ENCODE measurements at places on chromosomes 1 and 21. TPM values are rescaled to one million over a fixed set of nuclear protein-coding genes. Genes with fewer than 3 reads are reported as not detected.
A peak's percentile ranks its signal among the peaks of the same experiment; 100 is the strongest.

DNA sequence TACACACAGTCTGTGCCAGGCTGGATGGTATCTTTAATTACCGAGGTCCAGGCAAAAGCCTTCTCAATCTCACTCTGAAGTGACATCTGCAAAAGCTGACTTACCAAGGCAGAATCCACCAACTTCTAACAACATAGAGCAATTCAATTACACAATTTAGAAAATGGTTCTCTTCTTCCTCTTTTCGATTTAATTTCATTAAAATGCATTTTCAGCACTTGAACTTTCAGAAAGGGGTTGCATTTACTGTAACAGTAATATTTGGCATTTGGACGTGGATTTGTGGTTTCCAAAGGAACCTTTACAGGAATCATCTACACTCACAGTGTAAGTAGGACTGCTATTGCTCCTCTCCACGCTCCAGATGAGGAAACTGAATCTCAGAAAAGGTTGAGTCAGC, 53.3 kb downstream of the ERO1B start:
- H3K4me3 ChIP-seq, result no peak overlapping the region
- DNase-seq, result no peak
- peaks cover 8% of the 10 kb centered on the region for H3K36me3 ChIP-seq

- no peak for DNase-seq
- no peaks in the 10 kb centered on the region for H3K4me1 ChIP-seq
- H3K27ac ChIP-seq, result no peak overlapping the region
- no peak overlapping the region for H3K4me3 ChIP-seq
- no peaks in the 10 kb centered on the region for H3K36me3 ChIP-seq
Observed at GRCh38 chr1:164983023-164983650, 373.4 kb downstream of the LMX1A start.

DNA sequence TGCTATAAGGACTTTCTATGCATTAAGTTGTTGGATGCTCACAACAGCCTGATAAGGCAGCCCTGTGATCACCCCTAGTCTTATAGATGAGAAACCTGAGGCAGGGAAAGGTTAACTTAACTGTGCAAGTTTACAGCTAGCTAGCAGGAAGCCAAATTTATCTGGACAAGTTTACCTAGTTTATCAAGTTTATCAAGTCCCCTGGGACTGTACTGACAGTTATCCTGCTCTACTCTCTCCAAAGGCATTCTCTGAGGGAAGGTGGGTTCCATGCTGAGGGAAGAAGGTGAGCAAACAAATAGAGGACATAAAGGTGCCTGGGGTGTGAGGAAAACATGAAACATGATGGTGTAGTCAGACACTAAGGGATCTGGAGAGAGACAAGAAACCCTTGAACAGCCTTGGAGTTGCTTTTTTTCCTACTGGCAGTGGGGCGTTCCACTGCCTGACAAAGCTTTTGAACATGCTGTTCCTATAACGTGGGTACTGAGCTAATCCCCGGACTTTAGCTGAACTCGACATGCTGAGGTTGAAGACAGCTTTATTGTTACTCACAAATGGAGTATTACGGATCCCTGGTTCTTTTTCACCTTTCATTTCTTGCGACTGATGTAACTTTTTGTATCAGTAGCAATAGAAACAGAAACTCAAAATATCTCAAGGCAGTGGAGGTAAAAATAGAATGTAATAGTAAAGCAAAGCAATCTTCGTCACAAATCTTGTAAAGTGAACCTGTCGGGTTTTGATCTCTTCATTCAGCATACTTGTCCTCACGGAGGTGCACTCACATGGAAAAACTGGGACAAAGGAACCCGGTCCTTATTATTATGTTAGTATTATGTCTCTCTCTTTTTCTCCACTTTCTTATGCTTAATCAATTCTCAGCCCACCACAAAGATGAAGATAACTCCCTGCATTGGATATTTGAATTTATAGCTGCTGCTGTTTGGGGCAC, 42.4 kb upstream of the ESRRG start:
- H3K27me3 ChIP-seq, result no peaks in the 10 kb centered on the region
- no peaks in the 10 kb centered on the region for H3K36me3 ChIP-seq
- H3K4me1 ChIP-seq, result no peaks in the 10 kb centered on the region
- H3K27ac ChIP-seq, result no peak overlapping the region

GRCh38 chr1:21319447-21320407, 29.5 kb upstream of the ECE1 start:
- DNase-seq, result no peak
- no peaks in the 10 kb centered on the region for H3K27me3 ChIP-seq
- H3K4me3 ChIP-seq, result no peak overlapping the region
- H3K36me3 ChIP-seq, result peaks cover 31% of the 10 kb centered on the region
- peaks cover 46% of the 10 kb centered on the region for H3K4me1 ChIP-seq

GRCh38 chr1:242629396-242629795, 104.9 kb upstream of the PLD5 start:
- H3K27ac ChIP-seq, result no peak overlapping the region
- H3K36me3 ChIP-seq, result no peaks in the 10 kb centered on the region
- no peaks in the 10 kb centered on the region for H3K27me3 ChIP-seq
- no peak overlapping the region for H3K4me3 ChIP-seq
- DNase-seq, result no peak
- H3K4me1 ChIP-seq, result no peaks in the 10 kb centered on the region

DNA sequence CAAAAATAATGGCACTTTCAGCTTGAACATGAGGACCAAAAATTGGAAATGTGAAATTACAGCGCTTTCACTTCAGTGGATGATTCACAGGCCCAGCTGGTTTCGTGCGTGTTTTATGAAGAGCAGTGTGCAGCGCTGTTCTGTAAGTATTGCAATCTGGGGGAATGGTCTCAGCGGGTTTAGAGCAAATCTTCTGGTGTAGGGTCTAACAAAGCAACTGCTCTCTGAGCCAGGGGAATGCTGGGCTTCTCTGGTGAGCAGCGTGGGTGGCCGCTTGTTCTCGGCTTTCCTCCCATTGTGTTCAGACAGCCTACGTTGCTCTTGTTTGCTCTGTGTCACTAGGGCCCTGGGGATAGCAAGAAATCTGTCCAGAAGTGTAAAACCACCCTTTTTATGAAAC, 42.4 kb upstream of the GADD45A start:
- no peaks in the 10 kb centered on the region for H3K27me3 ChIP-seq
- no peak overlapping the region for H3K27ac ChIP-seq
- H3K4me1 ChIP-seq, result no peaks in the 10 kb centered on the region

DNA sequence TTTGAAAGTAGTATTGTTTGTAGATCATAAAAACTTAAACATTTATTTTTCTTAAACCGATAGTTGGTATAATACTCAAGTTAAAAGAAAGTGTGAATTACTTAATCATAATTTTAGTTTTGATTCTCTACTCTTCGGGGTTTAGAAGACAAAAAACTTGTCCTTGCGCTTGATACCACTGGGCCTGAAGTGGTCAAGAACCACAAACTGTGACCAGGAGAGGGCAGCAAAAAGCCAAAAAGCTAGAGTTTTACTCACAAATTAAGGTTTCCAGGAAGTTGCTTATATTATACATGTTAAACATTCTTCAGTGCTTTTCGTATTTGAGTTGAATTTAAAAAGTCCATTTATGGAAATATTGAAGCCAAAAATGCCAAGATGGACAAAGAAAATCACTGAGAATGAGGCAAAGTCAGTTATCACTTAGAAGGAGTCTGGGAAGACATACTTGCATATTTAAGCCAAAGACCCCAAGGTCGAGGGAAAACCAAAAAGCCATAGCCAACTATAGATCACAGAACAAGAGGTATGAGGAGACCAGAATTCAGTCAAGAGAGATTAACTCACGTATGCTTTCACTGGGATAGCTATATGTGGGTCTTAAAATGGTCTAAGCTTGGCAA, 34.2 kb downstream of the EFCAB7 start:
- H3K4me1 ChIP-seq, result no peaks in the 10 kb centered on the region
- peaks cover 7% of the 10 kb centered on the region for H3K36me3 ChIP-seq
- no peak overlapping the region for H3K4me3 ChIP-seq
- no peaks in the 10 kb centered on the region for H3K27me3 ChIP-seq
- no peak overlapping the region for H3K27ac ChIP-seq

- H3K36me3 ChIP-seq, result no peaks in the 10 kb centered on the region
- H3K27ac ChIP-seq, result no peak overlapping the region
- H3K4me1 ChIP-seq, result no peaks in the 10 kb centered on the region
- H3K4me3 ChIP-seq, result no peak overlapping the region
Observed at GRCh38 chr1:210262897-210263272, 30.3 kb downstream of the SERTAD4 start.

- H3K4me3 ChIP-seq, result no peak overlapping the region
- no peaks in the 10 kb centered on the region for H3K36me3 ChIP-seq
- no peaks in the 10 kb centered on the region for H3K4me1 ChIP-seq
- no peak for DNase-seq
Observed at GRCh38 chr21:28913071-28913470, 79.6 kb downstream of the LTN1 start.

- H3K4me3 ChIP-seq, result no peak overlapping the region
- H3K36me3 ChIP-seq, result peaks cover 10% of the 10 kb centered on the region
- H3K4me1 ChIP-seq, result no peaks in the 10 kb centered on the region
Observed at GRCh38 chr1:10451287-10451686, 1.5 kb downstream of the CORT start.

DNA sequence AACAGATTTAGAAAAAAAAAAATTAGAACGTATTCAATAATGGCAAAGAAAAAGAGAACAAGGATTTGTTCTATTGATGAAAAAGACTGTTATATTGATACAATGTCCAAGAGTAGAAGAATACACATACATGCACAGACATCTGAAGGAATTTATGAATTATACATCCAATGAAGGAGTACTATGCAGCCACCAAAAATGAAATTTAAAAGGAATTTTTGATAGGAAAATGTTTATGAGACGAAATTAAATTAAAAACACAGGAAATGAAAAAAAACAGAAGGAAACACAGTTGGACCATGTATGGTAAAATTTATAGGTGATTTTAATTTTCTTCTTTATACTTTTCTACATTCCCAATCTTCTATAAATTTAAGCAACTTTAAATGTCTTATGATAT, 110.3 kb downstream of the LTN1 start:
- H3K4me1 ChIP-seq, result peaks cover 14% of the 10 kb centered on the region
- H3K36me3 ChIP-seq, result peaks cover 14% of the 10 kb centered on the region
- H3K27ac ChIP-seq, result no peak overlapping the region
- H3K27me3 ChIP-seq, result peaks cover 4% of the 10 kb centered on the region
- no peak overlapping the region for H3K4me3 ChIP-seq

- H3K27ac ChIP-seq, result peak overlapping the region; percentile 79
- DNase-seq, result no peak
- no peaks in the 10 kb centered on the region for H3K27me3 ChIP-seq
- peaks cover 1% of the 10 kb centered on the region for H3K36me3 ChIP-seq
Observed at GRCh38 chr1:154403983-154404382, 1.2 kb upstream of the IL6R start.

GRCh38 chr1:53288002-53288789, 39.7 kb downstream of the LRP8 start:
- no peak for DNase-seq
- no peak overlapping the region for H3K4me3 ChIP-seq
- H3K27ac ChIP-seq, result no peak overlapping the region

DNA sequence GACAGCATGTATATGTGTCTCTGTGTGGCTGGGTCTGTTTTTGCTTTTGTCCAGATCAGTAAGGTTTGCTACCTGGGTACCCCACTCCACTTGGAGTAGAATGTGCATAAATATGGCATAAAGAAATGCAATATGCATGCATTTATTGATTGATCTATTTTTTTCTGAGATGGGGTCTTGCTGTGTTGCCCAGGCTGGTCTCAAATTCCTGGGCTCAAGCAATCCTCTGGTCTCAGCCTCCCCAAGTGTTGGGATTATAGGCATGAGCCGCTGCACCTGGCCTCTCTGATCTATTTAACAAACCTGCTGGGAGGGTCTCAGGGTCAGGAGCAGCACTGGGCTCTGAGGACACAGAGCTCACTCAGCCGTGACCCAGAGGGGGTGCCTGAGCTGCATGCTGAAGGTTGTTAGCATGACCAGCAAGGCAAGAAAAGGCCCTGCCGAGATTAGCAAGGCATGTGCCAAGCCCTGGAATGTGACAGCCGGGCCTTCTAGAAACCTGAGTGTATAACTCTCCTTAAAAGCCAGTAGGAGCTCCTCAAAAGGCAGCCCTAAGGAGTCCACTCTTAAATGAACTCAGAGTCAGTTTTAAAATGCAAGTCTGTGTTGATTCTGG, 22.5 kb downstream of the PCSK9 start:
- no peak for DNase-seq
- H3K27ac ChIP-seq, result no peak overlapping the region
- H3K36me3 ChIP-seq, result peaks cover 5% of the 10 kb centered on the region
- peaks cover 7% of the 10 kb centered on the region for H3K4me1 ChIP-seq

- H3K27ac ChIP-seq, result no peak overlapping the region
- no peak for DNase-seq
- H3K4me1 ChIP-seq, result peaks cover 23% of the 10 kb centered on the region
Observed at GRCh38 chr1:93036672-93037071, 42.4 kb upstream of the MTF2 start.

DNA sequence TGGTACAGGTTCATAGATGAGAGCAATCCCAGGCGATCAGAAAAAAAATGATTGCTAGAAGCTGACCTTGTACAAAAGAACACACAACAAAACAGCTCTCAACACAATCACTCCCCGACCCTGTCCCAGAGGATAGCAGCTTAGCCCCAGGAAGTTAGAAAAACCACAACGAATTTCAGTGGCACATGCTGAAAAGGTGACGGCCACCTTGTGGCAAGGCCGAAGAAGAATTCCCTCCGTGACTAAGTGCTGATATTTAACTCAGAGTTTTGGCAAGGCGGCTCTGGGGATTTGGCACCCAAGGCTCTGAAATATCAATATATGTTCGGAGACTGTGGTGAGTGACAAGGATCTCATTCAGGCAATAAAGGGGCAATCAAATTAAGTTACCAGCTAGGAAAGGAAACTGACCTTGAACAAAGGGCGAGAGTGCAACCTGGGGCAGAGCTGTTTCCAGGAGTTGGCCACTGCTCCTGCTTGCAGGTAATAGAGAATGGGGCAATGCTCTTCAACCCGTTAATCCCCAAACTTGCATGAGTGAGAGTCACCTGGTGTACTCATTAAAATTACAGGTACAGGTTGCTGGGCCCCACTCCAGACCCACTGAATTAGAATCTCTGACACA, 96.2 kb downstream of the BEND5 start:
- no peak overlapping the region for H3K4me3 ChIP-seq
- no peak overlapping the region for H3K27ac ChIP-seq
- no peaks in the 10 kb centered on the region for H3K4me1 ChIP-seq

DNA sequence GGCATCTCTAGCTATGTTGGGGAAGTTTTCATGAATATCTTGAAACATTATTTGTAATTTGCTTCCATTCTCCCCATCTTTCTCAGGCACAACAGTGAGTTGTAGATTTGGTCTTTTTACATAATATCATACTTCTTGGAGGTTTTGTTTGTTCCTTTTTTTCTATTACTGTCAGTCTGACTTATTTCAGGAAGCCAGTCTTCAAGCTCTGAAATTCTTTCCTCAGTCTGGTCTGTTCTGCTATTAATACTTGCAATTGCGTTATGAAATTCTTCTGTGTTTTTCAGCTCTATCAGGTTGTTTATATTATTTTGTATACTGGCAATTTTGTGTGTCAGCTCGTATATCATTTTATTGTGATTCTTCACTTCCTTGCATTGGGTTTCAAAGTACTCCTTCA, 424.6 kb upstream of the PTBP2 start:
- H3K36me3 ChIP-seq, result no peaks in the 10 kb centered on the region
- H3K4me3 ChIP-seq, result no peak overlapping the region
- no peak for DNase-seq
- no peaks in the 10 kb centered on the region for H3K4me1 ChIP-seq

The PDC gene
- total RNA-seq, result not detected

The NUP210L gene
- total RNA-seq, result 0.12 TPM

The RAB13 gene
- 4.1 TPM for total RNA-seq

The AMY2A gene
- not detected for total RNA-seq

The TMEM240 gene
- total RNA-seq, result 0.29 TPM

The FBXO44 gene
- 16.8 TPM for total RNA-seq
